ENCODE measurements at places on chromosomes 13 and 19.

DNA sequence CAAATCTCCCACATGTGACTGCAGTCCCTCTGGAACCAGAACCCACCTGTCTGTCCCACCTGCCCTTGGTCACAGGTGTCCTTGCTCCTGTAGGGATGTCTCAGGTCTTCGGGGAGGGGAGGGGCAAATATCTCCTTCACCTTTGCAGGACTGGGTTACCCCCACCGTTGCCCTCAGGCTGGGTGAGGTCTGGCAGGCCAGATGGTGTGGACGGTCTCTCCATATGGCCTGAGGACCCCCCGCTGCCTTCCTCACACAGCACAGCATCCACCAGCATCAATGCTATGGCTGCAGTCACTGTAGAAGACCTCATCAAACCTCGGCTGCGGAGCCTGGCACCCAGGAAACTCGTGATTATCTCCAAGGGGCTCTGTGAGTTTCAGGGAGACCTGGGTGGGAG lies 10.0 kb downstream of the SLC5A5 start:
- no peak for DNase-seq

- no peak for DNase-seq
Measured at GRCh38 chr13:29195456-29195855, 375.3 kb downstream of the MTUS2 start.

GRCh38 chr19:868458-869244 lies 9.2 kb downstream of the CFD start:
- no peak for DNase-seq

DNA sequence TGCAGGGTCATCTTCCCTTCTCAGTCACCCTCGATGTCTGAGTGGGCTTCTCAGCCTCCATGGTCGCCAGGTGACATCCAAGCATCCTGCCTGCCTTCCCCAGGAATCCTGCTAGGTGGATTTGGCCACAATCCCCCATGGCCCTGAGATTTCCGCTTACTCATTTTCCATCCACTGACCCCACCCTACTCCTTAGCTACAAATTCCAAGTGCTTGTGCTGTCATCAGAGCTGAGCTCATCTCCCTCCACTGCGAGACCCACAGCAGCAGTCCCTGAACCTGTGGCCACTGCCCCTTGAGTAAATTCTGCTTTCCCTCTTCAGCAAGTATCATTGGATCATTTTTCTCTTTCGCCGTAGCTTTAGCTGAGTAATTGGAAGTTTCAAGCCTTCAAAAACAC lies 90.5 kb upstream of the ANKRD10 start:
- no peak for DNase-seq

DNA sequence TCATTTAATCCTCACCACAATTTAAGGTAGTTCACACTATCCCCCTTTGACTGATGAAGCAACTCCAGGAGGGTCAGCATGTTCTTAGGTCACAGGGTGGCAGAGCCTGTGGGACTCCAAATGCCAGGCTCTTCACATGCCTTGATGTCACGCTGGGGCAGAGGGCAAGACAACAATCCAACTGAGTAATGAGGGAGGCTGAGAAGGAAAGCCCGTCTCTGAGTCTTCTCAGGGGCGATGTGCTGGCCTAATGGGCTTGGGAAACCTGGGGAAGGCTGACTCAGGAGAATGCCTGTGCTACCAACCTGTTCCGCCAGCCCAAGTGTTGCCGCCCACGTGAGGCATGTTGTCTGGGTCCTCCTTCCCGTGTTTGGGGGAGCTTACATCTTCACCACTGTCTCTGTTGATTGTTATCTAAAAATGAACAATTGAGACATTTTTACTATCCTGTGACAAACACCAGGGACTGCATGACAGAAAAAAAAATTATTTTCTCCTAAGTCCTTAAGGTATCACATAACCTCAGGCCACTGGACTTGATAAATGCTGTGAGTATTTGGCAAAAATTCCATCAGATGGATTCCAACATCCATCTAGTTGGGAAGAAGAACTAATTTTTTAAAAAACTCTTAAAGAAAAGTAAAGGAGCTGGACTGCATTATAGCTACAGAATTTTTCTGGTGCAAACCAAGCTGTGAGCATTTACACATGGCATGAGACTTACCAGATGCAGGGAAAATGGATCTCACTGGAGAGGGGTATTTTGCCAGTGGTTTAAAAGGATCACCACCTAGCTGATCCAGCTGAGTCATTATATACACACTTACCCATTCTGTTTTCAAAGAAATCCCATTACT lies 157.5 kb downstream of the RGCC start:
- DNase-seq: peak; percentile 47

GRCh38 chr19:18351544-18351943 lies 11.1 kb downstream of the PGPEP1 start:
- no peak for DNase-seq

DNA sequence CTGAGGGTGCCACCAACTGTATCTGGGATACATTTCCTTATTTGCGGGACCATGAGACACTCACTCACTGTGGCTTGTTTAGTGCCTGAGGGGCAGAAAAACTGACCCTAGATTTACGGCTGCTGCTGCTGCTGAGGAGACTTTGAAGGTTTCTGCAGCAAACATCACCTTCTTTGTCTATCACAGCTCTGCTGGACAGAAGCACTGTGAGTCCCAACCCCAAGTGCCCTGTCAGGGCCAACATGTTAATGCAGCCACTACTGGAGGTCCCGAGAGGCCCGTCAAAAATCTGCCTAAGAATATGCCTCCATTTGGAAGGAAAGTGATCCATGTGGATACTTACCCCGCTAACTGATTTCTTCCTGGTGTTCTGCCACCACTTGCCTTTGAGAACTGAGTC lies 37.3 kb upstream of the UBL3 start:
- no peak for DNase-seq

GRCh38 chr13:82947683-82948082 lies 934.6 kb downstream of the SLITRK1 start:
- peak; percentile 11 for DNase-seq

DNA sequence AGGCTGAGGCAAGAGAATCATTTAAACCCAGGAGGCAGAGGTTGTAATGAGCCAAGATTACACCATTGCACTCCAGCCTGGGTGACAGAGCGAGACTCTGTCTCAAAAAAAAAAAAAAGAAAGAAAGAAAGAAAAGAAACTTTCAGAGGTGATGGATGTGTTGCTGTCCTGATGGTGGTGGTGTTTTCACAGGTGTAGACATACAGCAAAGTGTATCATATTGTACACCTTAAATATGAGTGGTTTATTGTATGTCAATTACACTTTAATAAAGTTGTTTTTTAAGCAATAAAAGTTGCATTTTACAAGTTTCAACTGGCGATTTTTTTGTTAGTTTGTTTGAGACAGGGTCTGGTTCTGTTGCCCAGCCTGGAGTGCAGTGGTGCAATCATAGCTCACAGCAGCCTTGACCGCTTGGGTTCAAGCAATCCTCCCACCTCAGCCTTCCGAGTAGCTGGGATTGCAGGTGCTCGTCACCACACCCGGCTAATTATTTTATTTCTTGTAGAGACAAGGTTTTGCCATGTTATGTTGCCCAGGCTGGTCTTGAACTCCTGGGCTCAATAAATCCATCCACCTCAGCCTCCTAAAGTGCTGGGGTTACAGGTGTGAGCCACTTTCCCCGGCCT lies 13.5 kb upstream of the INSR start:
- DNase-seq: no peak

DNA sequence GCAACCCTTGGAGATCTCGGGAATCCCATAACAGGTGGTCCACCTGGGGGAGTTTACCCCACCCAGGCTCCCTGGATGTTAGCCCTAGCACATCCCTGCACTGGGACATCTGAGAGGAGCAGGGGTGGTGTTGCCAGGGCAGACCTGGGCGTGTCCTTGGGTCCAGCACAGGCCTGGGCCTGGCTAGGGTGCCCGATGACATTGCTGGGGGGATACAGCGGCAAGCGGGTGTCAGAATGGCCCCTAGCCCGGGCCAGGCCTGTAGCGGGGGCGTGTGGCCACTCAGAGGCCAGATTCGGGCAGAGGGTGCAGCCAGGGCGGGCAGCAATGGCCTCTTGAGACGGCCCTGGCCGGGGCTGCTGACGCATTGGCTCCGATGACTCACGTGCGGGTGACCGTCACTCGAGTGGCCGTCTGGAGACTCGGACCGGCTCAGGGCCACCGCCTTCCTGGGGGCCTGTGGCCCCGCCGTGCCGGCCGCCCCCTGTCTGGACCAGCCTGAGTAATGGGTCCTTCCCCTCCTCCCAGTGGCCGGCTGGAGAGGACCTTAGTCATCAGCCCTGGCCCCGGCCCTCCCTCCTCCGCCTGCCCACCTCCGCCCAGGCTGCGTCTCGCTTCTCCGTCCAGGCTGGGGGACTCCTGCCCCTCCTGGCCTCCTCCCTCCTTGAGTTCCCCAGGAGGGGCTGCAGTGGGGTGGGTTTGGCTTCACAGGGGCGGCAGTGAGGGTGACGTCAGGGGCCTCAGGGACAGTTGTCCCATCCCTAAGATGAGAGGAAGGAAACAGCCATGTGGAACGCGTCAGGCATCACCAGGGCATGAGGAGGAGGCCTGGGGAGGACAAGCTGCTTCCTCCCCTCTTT lies 23.2 kb upstream of the CRTC1 start:
- DNase-seq: no peak

DNA sequence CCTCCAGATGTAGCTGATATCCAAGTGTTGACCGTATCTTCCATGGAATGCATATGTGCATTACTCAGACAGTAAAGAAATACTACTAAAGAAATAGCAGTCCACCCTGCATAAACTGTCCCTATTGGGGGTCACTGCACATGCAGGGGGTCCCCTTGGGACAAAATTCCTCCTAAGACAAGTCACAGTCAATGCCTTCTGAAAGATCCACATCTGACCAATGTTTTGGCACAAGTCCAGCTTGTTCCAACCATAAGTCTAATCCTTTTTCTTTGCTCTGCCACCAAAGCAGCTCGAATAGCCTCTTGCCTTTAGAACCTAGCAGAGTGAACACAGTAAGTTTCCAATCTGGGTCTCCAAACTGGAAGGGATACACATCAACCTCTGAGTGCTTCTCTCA lies 87.9 kb downstream of the DIAPH3 start:
- DNase-seq: no peak

GRCh38 chr13:32443111-32443510 lies 15.2 kb upstream of the N4BP2L1 start:
- DNase-seq: no peak

DNA sequence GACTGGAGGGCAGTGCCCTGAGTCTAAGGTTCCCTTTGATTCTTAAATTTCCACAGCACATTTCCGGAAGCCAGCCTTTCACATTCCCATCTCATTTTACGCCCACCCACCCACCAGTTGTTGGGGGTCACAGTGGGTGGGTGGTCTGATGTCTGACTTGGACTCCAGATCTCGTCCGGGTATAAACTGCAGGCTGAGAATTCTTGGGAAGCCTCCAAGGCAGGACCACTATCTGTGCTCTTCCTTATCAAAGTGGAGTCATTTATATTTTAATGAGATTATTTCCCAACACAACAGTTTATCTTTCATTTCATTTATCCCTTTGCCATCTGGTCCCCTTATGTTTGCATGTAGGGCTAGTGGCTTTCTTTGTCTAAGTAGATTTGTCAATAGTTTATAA lies 3.6 kb upstream of the FAM124A start:
- no peak for DNase-seq

GRCh38 chr19:35249848-35250711 lies 1.3 kb downstream of the LSR start:
- DNase-seq: no peak

GRCh38 chr19:1474011-1474764 lies 4.8 kb downstream of the C19orf25 start:
- no peak for DNase-seq

DNA sequence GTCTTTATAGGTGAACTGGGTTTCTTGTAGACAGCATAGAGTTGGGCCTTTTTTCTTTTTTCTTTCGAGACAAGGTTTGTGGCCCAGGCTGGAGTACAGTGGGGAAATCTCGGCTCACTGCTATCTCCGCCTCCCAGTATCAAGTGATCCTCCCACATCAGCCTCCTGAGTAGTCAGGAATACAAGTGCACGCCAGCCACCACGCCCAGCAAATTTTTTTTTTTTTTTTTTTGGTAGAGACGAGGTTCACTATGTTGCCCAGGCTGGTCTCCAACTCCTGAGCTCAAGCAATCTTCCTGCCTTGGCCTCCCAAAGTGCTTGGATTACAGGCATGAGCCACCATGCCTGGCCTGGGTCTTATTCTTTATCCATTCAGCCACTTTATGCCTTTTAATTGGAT lies 5.1 kb upstream of the CALM3 start:
- no peak for DNase-seq

- DNase-seq: no peak
Measured at GRCh38 chr13:41973247-41973741, 12.4 kb upstream of the VWA8 start.

DNA sequence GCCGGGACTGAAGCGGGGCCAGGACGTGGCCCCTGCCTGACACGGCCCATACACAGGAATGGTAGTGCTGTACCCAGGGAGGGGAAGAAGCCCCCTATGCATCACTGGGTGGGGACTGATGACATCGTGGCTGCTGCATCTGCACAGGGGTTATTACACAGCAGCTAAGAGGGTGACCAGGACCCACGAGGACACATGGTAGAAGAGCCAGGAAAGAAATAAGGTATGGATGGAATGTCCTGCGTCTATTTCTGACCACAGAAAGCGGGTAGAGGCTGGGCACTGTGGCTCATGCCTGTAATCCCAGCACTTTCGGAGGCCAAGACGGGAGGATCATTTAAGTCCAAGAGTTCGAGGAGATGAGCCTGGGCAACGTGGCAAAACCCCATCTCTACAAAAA lies 24.1 kb downstream of the DCAF15 start:
- DNase-seq: no peak

GRCh38 chr13:108495646-108496361 lies 133.6 kb upstream of the MYO16 start:
- no peak for DNase-seq

DNA sequence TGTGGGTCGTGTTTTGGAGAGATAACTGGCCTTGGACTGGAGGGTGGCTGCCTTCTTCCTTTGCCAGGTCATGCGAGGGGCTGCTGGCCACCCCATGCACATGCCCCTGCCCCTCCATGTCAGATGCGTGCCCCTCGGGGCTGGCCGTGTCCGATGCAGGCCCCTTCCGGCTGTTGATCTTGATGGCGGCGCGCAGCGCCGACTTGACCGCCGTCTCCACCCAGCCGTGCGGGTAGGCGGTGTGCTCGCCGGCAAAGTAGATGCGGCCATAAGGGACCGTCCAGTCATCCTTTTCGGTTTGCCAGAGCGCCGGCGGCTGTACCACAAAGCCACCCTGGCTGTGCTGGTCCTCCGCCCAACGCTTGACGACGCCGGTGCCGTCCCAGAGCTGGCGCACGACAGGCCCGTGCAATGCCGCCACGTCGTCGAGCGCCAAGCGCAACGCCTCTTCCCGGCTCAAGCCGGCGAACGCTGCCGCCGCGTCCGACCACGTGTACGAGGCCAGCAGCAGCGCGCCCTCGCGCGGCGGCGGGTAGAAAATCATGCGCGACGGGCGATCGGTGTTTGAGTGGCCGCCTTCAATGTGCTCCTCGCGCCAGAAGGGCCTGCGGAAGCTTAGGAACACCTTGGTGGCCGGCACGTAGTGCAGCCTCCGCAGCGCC lies 6.9 kb downstream of the IL4I1 start:
- peak; percentile 51 for DNase-seq

- DNase-seq: no peak
Measured at GRCh38 chr13:106381091-106381490, 154.4 kb downstream of the EFNB2 start.

- DNase-seq: peak; percentile 17
Measured at GRCh38 chr19:12163826-12164225, 930 bp downstream of the ZNF136 start.
